ENCODE measurements at places on chromosomes 1 and 21.
A peak's percentile ranks its signal among the peaks of the same experiment; 100 is the strongest.

- no peak for DNase-seq
Observed at GRCh38 chr1:104991702-104992101, 1242.0 kb downstream of the AMY1C start.

DNA sequence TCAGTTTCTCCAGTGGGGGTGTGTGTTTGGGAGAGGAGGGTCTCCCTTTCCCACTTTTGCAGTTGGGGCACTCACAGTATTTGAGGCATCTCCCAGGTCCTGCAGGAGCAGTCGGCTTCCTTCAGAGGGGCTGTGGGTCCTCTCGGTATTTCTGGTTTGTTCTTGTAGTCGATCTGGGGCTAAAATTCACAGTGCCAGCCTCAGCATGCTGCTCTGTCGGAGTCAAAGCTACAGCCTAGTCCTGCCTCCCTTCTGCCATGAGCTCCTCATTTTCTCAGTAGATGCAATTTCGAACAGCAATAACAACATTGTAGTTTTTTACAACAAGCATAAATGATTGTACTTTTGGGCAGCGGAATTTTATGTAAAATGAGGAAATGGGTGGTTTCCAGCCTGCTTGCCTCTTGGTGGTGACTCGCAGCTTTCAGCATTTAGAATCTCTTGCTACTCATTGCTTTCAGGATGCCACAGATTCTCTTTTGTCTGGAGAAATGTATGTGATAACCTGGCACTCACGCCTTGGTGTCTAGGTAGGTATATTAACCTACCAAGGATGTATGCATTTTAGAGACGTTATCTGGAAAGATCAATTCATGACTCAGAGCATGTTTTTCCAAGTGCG, 82.4 kb upstream of the C21orf91 start:
- DNase-seq: no peak

- no peak for DNase-seq
Observed at GRCh38 chr1:211352985-211353515, 26.4 kb downstream of the TRAF5 start.

- DNase-seq: no peak
Observed at GRCh38 chr21:37082856-37083528, 9.9 kb downstream of the TTC3 start.

- DNase-seq: no peak
Observed at GRCh38 chr1:165356876-165357275, 361 bp upstream of the LMX1A start.

DNA sequence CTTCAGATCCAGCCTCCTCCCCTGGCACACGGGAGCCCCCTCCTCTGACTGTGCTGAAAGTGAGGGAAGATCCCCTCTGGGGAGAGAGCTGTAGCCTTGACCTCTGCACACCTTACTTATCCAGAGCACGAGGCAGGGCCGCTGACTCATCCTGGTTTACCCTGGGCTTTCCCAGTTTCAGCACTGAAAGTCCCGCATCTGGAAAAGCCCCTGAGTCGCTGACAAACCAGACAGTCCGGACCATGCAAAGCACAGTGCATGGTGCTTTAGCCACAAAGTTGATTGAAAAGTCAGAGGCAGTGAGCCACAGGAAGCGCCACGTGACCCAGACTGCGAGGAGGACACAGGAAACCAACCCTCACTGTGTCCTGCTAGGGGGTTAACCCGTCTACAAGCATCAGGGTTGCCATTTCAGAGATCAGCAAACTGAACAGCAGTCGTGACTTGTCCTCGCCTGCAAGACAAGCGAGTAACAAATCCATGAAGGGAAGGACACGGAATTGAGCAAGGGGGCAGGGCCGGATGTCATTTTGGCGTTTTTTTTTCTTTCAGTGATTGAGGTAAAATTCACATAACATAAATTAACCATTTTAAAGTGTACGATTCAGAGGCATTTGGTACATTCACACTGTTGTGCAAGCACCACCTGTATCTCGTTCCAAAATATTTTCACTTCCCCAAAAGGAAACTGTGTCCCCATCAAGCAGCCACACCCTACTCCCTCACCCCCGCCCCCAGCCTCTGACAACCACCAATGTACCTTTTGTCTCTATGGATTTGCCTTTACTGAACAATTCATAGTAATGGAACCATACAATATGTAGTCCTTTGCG, 19.9 kb upstream of the IFNGR2 start:
- no peak for DNase-seq

- peak; percentile 81 for DNase-seq
Observed at GRCh38 chr21:26719750-26720149, 125.5 kb downstream of the ADAMTS1 start.

DNA sequence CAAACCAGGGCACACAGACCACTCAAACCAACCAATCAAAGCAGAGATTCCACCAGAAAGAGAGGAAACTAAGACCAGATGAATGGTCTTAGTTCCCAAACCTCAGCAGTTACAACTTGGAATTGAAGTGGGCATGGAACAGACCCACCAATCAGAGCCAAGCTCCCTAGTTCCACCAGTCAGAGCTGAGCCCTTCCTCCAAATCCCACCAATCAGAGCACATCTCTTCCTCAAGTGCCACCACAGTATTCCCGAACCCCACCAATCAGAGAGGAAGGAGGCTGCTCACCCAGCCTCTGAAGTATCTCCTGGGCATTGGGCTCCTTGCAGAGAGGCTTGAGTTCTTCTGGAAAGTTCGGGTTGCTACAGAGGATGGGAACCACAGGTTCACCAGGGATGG, 1.4 kb downstream of the GUCA2A start:
- no peak for DNase-seq

DNA sequence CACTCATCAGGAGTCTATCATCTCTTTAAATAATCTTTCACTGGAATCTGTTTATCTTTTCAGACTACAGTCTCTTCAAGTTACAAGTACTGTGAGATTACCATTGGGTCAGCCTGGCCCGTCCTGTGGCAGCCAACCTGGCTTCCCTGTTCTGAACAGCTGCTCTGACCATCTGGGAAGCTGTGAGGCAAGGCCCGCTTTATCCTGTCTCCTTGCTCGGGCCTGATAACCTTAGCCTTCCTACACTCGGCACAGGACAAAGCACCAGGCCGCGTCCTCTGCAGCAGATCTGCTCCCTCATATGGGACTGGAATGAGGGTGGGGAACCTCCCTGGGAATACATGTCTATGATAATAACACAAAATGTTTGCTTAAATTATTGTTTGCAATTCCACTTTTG, 113.3 kb downstream of the PTPN14 start:
- DNase-seq: no peak

GRCh38 chr1:153233448-153233847, 16.1 kb downstream of the PRR9 start:
- DNase-seq: no peak

- DNase-seq: no peak
Observed at GRCh38 chr1:8584316-8584715, 233.1 kb downstream of the RERE start.

- DNase-seq: no peak
Observed at GRCh38 chr1:54986025-54986424, 5.6 kb downstream of the TMEM61 start.

GRCh38 chr1:39407896-39408640, 83.4 kb upstream of the BMP8A start:
- no peak for DNase-seq

DNA sequence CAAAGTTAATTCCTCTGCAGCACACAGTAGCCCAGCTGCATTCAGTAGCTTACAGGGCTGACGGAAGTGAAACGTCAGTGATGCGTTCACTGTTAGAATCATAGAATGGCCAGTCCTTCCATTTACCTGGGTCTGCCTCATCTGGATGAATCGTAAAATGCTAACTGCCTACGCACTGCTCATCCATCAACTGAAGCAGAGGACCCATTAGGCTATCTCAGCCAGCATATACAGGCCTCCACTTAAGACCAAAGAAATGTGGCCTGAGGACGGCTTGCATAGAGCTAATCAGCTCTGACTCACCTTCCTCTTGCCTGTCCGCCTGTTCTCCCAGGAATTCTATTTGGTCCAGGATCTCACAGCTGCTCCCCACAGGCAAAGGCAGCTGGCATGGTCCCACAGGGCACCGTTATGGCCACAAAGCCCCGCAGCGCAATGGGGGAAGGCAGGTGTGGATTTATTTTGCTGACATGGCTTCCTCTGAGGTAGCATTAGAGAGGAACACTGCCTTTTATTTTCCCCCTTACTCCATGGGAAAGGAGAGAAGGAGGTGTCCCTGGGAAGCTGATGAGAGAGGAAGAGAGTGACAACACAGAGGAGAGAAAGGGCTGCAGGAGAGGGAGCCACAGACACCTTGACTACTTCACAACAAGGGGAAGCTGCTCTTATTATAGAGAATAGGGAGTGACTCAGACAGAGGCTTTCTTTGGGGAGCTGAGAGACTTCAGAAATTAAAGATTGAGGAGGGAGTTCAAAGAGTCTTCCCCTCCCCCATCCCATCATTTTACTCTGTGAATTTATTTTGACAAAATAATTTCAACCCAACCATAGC, 177.6 kb downstream of the HHIPL2 start:
- peak; percentile 63 for DNase-seq

- DNase-seq: peak; percentile 29
Observed at GRCh38 chr21:28943631-28944030, 49.0 kb downstream of the LTN1 start.

DNA sequence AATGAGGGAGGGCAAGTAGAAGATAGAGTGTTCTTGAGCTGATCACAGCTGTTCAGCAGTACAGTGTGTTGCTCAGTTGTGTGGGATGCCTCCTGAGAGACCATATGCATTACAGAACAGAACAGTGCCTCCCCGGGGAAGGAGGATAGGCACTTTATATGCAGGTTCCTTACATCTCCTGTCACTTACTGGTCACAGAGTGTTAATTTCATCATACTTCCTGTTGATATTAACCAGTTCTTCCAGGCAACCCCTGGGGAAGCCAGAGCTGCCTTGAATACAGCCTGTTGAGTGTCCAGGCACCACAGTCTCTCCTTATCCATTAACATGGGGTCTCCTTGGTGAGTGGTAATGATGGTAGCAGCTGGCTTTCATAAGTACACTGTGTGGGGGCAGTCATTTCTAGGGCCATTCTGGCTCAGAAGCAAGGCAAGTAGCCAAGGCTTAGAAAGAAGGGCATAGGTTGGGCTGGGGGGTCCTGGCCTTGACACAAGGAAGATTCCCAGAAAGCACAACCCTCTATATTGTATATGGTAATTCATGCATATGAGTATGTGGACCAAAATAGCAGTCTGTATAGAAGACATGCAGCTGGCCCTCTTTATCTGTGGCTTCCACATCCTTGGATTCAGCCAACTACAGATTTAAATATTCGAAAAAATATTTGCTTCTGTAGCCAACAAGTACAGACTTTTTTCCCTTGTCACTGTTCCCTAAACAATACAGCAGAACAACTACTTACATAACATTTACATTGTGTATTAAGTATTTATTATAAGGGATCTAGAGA, 142.4 kb downstream of the ZP4 start:
- DNase-seq: no peak

All from skeletal muscle cell (primary cell).